ENCODE measurements at places on chromosomes 4 and X.

GRCh38 chrX:70254063-70254400 is 6.0 kb downstream of the P2RY4 start:
- DNase-seq: no peak

GRCh38 chrX:103376118-103376978 is at the start of gene BEX3:
TSS of gene BEX3 (plus strand) at chrX:103376538. CDS start at chrX:103377522, 984 bp downstream.
- DNase-seq: no peak

DNA sequence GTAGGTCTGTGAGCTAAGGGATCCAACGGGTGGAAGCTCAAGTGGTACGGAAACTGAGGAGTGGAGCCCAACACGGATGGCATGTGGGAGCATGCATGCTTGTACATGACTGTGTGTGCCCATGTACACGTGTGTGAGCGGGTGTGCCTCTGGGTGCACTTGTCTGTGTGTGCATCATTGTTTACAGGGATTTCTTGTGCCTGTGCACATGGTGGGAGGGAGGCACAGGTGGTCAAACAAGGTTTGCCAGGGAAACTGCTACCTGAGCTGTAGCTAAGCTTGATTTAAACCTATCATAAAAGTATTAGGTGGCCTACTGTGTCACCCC is 122.5 kb upstream of the MAMLD1 start:
- DNase-seq: no peak

DNA sequence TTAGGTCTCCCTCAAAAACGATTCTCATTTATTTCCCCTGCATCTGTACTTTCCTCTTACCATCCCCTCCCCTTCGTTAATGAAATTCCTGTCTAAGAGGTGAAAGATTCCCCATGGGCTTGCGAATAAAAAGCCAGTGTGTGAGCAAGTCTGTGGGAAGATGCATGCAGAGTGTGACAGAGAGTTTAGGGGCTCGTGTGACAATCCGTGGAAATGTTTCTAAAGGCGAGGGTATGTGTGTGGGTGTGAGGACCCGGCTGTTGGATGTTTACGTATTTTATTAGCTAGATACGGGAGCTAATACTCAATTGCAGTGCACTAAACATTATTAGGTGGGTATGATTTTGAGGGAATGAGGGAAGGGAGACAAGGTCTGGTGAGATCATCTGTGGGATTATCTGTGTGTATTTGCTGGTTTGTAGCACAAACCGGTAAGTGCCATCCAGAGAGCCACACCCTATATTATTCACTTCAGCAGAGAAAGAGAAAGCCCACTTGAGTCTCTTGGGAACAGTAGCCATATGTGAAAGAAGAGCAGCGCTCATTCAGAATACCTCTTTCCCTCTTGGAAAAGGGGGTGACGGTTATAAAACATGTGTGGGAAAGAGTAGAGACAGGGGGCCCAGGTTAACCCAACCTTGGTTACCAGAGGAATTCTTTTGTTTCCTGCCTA is 893 bp upstream of the HOPX start:
- no peak for DNase-seq

DNA sequence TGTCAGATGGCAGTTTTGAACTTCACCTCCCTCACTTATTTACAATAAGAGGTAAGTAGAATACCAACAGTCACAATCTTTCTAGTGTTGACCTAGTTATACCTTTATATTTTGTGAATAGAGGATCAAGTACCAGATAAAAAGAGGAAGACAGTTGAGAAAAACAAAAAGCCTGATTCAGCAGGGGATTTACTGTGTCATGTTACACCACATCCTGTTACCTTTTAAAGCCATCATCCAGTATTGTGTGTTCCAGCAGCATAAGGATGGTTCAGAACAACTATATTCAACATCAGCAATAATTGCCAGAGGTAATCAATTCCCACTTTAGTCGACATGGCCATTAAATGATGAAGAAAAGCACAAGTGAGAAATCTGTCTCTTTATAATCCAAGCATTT is 21.3 kb upstream of the CXCL6 start:
- no peak for DNase-seq

All from stimulated activated CD8-positive, alpha-beta memory T cell treated with anti-CD3 and anti-CD28 coated beads, Interleukin-4, amount 100 ng/mL, for 4 hours (primary cell).